ENCODE measurements at places on chromosomes 6 and 20.

- DNase-seq = no peak
These were observed 235.9 kb upstream of the SUPT3H start for GRCh38 chr6:45613656-45614055.

- DNase-seq = no peak
These were observed 32.4 kb downstream of the TRAF3IP2 start for GRCh38 chr6:111573131-111573883.

DNA sequence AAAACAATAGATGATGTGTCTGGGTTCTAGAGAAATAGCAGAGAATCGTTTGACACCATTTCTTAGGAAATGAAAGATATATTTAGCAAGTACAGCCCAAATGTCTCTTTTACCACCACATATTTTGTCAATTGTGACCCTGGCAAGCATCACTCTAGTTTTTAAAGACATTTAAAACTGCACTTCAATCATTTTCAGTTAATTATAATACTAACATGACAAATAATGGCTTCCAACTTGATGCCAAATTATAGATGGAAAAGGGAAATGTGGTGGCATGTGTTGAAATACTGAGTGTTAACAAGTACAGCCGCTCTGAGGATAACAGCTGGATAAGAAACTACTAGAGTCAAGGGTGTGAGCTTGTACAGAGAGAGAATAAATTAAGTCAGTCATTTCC, 648.9 kb downstream of the FRK start:
- DNase-seq = no peak

DNA sequence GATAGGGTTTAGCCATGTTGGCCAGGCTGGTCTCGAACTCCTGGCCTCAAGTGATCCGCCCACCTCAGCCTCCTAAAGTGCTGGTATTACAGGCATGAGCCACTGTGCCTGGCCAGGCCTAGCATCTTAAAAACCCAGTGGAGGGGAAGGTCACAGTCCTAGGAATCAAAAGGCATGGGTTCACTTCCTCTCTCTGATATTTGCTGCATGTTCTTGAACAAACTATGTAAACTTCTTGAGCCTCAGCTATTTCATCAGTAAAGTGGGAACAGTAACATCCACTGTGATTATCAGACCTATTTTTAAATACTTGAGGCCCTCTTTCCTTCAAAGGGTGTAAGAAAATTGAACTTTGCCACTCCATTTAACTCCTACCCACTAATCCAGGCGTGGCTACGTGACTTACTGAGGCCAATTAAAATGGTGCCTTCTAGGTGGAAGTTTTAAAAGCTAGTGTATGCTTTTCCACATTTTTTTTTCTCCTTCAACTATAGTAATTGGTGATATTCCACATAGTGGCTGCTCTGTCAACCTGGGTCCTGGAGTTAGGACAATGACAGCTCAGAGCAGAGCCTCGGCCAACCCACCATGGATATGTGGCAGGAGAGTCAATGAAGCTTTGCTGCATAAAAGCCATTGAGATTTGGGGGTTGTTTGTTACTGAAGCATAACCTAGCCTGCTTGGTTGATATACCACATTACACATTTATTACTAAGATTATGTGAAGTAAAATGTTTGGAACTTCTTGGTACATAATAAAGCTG, 32.2 kb upstream of the IER3 start:
- no peak for DNase-seq

GRCh38 chr6:30898750-30899360, 9.2 kb upstream of the GTF2H4 start:
- no peak for DNase-seq

- no peak for DNase-seq
These were observed 35.5 kb upstream of the NCOA3 start for GRCh38 chr20:47466213-47466612.

DNA sequence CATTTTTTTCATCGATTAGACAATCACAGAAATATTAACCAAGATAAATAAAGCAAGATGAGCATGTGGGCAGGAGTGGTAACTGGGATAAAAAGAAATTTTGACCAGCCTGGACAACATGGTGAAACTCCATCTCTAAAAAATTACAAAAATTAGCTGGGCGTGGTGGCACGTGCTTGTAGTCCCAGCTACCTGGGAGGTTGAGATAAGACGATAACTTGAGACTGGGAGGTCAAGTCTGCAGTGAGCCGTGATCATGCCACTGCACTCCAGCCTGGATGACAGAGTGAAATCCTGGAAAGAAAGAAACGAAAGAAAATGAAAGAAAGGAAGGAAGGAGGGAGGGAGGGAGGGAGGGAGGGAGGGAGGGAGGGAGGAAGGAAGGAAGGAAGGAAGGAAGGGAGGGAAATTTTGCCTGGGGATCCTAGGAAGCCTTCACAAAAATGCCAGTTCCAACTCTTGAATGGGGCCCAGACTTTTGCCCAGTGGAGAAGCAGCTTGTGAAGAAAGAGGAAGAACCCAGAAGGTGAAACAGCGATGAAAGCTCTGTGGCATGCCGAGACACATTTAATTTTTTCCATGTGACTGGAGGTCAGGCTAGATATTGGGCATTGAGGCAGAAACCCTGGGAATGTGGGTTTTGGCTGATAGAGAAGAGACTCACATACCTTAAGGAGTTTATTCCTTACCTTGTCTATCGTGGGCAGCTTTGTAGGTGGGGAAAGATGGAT, 20.3 kb downstream of the CCDC170 start:
- no peak for DNase-seq

DNA sequence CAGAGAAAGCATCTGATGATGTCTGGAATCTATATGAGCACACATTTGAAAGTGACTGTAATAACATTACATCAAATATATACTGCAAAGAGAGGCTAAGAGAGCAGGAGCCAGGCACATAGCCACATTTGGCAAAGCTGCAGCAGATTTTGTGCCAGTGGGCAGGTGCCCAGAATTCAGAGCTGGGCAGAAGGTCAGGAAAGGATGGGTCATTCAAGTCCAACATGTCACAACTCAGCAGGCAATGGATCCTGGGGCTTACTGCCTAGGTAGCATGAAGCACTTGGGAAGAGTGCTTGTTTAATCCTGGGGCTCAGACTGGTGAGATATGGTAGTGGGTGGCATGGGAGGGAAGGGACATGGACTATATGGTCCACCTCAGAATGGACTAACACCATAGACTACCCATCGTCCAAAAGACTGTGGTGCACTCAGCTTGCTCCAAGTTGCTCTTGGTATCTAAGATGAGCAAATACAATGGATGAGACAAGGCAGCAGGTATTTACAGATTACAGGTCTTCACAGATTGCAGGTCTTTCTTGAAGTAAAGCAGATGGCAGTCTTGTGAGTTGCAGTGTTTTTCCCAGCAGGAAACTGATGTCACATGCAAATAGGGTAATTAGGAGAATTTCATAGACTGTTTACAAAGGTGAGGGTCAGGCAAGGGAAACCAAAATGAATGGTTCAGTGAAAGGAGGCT, 31.2 kb upstream of the SHLD1 start:
- DNase-seq = no peak

- no peak for DNase-seq
These were observed 6.2 kb downstream of the JPH2 start for GRCh38 chr20:44180814-44181213.

- no peak for DNase-seq
These were observed 37.3 kb downstream of the GNAS-AS1 start for GRCh38 chr20:58813369-58813768.

DNA sequence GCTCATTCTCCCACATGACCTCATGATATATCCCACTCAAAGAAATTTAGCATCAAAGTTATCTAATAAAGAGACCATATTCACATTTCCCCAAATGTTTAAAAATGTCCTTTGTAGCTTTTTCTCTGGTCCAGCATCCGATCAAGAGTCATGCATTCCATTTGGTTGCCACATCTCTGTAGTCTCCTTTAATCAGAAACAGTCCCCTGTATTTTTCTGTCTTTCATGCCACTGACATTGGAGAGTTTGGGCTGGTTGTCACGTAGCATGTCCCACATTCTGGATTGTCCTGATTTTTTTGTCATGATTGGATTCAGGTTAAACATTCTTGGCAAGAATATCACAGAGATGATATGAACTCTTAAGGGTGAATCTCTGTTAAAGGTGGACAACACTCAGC, 55.7 kb downstream of the SNX5 start:
- DNase-seq = no peak

- no peak for DNase-seq
These were observed 32.2 kb upstream of the ERVFRD-1 start for GRCh38 chr6:11143394-11144371.

GRCh38 chr6:122775975-122776374, 3.5 kb upstream of the FABP7 start:
- no peak for DNase-seq

DNA sequence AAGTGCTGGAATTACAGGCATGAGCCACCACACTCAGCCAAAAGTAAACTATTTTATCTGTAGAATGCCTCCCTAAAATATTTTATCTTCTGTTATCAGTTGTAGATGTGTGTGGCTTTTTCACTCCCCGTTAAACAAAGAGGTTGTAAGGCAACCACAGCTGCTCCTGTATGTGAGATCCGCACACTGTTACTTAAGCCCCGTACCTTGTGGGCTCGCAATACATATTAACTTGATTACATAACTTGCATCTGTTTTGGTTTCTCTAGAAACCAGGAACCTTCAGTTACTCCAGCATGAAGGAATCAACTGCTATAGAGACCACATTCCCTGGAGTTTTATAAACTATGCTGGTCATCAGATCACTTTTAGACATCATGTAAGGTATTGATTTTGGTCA, 420.1 kb upstream of the SLC35B3 start:
- no peak for DNase-seq

DNA sequence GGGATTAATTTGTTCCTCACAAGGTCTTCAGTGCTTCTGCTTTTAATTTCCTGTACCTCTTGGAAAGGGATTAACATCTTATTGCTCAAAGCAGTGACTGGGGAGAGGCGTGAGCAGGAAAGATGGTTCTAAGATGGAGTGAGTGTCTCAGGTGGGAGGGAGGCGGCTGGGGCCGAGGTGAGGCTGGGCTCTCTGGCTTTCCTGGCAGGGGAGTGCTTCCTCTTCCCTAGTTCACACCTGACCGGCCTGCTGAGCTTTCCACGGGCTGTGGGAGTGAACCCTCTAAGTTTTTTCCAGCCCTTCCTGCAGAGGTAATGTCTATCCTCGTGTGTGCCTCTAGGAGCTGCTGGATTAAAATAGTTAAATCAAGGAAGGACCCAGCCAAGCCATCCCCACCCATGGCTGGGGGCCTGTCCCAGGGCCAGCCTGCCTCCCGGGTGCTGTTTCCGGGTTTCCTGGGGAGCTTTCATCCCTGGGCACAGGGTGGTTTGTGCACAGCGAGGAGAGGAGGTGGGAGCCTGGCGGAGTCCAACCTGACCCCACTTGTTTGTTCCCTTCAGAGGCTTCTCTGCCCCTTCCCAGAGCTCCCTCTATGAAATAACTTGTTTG, 179.1 kb downstream of the TFAP2C start:
- no peak for DNase-seq

- DNase-seq = no peak
These were observed 236.1 kb downstream of the BMP2 start for GRCh38 chr20:7003598-7003997.

Data from NCI-H1417 treated with DMSO at 0.1 percent for 48 hours (cell line).